RKO (cell line): ENCODE measurements at places on chromosomes 1 and 21.

DNA sequence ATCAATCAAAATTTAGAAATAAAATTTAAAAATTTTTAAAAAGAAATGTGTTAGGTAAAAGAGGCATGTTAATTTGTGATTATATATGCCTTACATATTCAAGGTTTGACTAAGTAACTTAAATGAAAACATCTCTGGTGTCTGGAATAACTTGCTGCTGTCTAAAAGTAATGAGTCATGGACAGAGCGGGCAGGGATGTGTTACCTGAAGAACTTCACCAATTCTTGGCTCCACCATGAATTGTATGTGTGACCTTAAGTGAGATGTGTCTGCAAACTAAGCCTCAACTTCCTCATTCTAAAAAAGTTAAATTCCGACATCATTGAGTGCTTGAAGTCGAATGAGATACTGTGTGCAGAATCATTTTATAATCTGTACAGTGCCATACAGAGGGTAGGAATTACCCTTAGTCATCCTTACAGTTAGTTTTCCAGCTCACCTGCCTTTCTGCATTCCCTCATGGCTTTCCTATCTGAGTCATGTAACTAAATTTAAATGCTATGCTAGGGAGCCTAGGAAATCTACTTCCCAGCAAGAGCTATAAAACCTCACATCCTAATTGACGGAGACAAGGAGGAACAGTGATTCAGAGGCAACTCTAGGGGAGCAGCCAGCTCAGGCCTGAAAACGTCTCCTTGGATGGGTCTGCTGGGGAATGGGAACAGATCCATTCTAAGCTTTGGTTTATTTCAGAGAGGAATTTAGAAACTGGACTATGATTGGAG lies 100.7 kb upstream of the TSPAN2 start:
- peak; percentile 14 for DNase-seq

DNA sequence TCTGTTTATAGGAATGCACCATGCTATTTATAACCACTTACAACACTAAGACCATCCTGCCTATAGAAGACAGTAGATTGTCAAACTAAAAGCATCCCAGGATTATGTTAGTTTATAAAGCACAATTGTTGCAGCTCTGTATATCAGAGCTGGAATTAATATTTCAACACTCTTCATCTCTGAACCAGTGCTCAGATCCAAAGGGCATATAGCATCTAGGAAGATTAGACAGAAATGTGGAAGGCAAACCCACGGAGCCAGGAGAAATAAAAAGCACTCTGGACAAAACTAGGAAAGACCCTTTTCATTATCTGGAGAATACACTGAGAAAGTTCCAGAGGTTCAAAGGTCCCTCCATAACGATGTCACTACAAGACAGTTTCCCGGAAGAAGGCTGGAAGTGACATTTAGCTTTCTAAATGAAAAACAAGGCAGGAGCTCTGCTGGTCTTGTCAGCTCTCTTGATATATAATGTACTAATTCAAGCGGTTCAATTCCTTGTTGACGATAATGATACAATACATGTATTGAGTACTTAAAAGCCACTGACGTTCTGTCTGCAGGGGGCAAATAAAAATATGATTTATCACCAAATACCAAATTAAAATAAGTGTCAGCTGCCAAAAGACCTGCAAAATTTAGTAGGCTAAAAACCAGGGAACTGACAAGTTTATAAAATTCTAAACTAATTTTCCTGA lies 91.8 kb upstream of the BCL10 start:
- no peak for DNase-seq

- DNase-seq: no peak
Observed at GRCh38 chr1:7339953-7340352, 431.1 kb upstream of the VAMP3 start.

- no peak for DNase-seq
Observed at GRCh38 chr1:2350911-2351655, 40.3 kb downstream of the MORN1 start.

DNA sequence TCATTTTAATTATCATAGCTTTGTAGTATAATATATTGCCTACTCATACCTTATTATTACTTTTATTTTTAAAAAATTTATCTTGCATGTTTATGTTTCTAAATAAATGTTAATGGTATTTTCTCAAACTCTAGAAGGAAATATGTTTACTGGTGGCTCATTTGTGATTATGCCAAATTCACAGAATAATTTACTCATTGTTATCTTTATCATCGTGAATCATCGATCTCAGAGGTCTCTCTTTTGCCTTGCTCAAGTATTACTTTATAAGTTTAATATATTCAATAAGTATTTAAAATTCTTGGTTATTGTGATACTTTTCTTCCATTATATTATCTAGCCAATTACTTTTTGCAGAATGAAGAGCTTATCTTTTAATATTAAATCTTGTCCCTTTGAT lies 836.7 kb upstream of the ADAMTS5 start:
- no peak for DNase-seq

GRCh38 chr1:218536296-218536986 lies 191.3 kb downstream of the TGFB2 start:
- DNase-seq: no peak

GRCh38 chr1:119795261-119796200 lies 15.7 kb downstream of the REG4 start:
- no peak for DNase-seq

- no peak for DNase-seq
Observed at GRCh38 chr21:42841156-42841915, 38.0 kb downstream of the WDR4 start.

DNA sequence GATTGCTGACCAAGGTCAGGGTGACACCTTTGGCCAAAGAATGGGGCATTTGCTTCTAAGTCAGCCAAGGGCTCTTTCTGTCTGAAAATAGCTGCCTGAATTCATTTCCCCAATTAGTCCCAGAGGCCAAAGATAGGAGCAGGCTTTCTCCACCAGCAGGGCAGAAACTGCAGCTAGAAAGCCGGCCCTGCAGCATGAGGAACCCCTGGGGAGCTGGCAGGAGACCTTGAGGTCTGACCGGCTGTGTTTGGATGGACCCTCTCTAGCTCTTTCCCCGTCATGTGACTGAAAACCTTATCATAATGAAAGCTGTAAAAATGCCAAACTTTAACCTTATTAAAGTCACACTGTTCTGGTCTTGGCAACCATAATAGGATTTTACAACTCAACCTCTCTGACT lies 93.4 kb downstream of the CD58 start:
- DNase-seq: no peak

GRCh38 chr1:97603776-97604175 lies 317.1 kb downstream of the DPYD start:
- no peak for DNase-seq

DNA sequence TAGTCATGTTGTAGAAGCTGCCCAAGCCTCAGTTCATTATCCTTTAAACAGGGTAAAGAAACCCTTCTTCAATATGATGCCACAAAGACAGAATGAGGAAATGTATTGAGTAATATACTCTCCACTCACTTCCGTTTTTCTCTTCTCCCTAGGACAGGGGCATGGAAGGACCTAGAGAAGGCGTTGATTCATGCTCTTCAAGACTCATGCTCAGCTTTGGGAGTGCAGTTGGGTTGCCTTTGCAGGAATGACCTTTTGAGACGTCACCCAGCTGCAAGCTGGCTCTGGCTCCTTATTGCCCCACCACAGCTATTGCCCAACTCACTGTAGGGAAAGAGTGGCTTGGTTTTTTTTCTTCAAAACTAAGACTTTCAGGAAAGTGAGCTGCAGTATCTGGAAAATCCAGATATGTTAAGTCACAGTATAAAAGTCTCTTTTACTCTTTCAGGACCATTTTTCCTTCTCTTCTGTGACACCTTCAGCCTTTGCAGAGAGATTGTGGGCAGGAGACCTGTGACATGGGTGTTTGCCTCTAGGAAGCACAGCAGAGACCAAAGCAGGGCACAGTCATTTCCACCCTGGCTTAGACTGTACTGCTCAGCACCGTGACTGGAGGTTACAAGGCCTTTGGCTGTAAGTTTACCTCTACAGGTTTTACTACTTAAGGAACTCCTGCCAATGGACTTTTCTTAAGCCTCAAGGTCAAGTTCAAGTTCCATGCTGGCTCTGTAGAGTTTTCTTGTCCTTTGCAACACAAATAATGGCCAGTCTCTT lies 39.5 kb downstream of the XCL2 start:
- DNase-seq: no peak

- no peak for DNase-seq
Observed at GRCh38 chr1:98733782-98734112, 72.2 kb downstream of the SNX7 start.

- no peak for DNase-seq
Observed at GRCh38 chr1:240794046-240794843, 182.3 kb upstream of the GREM2 start.

DNA sequence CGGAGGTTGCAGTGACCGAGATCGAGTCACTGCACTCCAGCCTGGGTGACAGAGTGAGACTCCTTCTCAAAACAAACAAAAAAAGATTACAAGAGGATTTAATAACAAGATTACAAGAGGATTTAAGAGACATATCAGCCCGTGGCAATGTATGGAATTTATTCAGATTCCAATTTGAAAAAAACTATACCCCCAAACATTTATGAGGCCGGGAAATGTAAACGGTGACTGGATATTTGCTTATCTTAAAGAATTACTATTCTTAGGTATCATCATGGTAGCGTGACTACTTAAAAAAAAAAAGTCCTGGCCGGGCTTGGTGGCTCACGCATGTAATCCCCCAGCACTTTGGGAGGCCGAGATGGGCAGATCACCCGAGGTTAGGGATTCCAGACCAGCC lies 21.2 kb upstream of the ELK4 start:
- no peak for DNase-seq

DNA sequence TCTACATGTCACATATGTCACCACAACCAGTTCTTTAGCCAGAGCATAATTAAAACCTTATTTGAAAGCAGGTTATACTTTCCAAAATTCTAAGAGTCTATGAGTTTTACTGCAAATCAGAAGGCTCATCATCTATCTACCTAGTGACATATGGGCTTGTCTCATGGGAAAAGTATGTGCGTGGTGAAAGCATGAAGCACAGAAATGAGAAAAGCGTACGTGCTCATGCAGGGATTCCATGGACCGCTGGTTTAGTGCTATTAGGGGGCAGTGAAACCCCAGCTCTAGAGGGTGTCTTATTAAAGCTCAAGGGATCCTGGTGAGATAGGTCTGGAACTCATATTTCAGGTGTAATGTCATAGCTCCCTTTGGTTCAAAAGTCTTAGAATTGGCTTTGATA lies 50.2 kb downstream of the FAM163A start:
- no peak for DNase-seq

GRCh38 chr1:40042341-40042740 lies 1.8 kb downstream of the CAP1 start:
- DNase-seq: peak; percentile 69

DNA sequence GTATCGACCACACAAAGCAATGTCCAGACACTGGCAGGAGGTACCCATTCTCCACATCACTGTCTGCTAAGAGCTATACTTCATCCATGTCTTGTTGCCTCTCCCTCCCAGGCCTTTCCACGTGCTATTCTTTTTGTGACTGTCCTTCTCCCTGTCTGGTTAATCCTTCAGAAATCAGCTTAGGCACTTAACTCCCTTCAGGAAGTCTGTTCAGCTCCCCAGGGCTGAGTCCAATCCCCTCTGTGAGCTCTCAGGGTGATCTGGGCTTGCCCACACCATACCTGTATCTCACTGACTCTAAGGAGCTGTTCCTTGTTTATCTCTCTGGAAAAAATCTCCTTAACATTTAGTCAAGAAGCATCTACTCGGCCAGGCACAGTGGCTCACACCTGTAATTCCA lies 69.4 kb downstream of the NID1 start:
- no peak for DNase-seq

DNA sequence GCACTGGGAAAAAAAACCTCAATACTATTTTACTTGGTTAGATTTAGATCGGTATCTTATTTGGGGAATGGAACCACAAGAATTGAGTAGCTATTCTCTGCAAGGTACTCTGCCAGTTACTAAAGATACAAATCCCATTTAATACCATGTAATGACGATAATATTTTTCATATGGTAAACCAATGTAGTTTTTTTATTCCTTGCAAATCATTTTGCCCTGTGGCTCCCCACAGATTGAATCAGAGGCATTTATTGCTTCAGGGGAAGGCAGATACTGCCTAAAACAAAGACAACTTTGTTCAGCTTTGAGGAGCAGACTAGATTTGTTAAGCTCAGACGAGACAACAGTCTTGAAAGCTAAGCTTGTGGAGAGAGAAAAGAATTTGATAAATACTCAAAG lies 226.7 kb upstream of the RUNX1 start:
- DNase-seq: no peak

DNA sequence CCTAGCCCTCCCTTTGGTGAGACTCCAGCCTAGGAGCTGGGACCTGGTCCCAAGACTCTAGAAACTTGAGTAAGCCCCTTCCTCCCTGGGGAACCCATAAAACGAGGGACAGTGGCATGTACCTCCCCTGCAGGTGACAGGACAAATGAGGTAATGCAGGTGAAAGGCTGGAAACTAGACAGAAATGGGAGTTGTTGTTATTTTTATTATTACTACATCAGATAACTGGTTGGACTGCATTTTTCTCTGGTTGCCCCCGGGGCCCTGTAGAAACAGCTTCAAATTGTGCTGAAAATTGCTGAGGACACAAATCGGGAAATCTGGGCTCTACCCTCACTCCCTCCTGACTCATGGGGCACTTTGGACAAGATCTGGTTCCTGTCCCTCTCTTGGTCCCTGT lies 132.3 kb upstream of the WNT4 start:
- DNase-seq: no peak

DNA sequence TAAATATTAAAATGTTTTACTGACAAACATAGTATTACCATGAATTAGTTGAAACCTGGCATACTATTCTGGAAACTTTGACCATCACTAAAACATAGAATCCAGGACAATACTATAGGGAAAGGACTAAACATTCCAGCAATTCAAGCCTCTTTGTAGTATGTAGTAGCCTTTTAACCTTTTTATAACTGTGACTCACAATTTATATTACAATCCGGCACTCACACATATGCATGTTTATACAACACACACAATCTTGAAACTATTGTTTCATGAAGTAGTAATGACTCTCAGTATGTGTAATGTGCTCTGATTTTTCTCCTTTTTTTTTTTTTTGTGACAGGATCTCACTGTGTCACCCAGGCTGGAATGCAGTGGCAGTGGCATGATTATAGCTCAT lies 64.3 kb downstream of the ANKRD13C start:
- no peak for DNase-seq

GRCh38 chr1:184486761-184487445 lies 100.1 kb downstream of the C1orf21 start:
- DNase-seq: no peak

GRCh38 chr1:160148121-160148520 lies 3.3 kb upstream of the ATP1A4 start:
- DNase-seq: no peak

- no peak for DNase-seq
Observed at GRCh38 chr1:93475681-93476080, 27.8 kb downstream of the FNBP1L start.

- no peak for DNase-seq
Observed at GRCh38 chr21:31489014-31489413, 145.0 kb upstream of the TIAM1 start.

- no peak for DNase-seq
Observed at GRCh38 chr21:24896735-24897124, 710.6 kb downstream of the MRPL39 start.

DNA sequence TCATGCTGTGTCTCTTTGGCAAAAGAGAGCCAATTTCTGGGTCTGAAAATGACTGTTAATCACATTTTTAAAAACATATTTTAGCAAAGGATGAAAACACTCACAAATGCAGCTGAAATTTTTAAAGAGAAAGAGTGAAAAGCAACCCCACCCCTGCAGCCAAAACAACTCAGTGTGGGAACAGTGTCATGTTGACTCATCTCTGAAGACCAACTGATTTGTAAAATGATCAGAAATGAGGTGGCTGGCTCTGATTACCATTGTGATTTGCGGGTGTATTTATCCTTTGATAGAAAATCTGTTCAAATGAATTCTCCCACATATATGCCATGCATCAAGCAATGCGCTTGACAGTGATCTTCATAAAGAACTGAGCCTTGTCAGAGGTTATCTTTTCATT lies 287.0 kb upstream of the ESRRG start:
- no peak for DNase-seq
